CD4-positive, alpha-beta T cell treated with Interferon gamma for 1 hour (primary cell): ENCODE measurements at places on chromosomes 2 and 18.

GRCh38 chr18:37316468-37316867, 249.1 kb downstream of the CELF4 start:
- no peak for DNase-seq

DNA sequence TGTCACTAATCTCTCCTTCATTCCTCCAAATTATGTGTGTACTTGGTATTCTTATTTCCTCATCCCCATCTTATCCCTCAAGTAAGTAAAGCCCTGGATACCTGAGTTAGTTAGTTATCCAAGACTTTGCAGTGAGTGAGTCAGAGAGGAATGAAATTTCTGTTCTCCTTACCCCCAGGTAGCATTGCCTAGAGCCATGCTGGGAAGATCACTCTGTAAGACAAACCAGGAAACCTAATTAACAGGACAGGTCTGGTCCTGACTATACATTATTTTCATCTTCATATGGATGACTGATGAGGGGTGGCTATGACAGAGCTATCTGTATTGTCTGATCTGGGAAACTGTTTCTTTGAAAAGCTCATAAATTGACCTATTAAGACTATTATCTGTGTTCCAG, 55.0 kb upstream of the ITGA6 start:
- DNase-seq, result no peak

DNA sequence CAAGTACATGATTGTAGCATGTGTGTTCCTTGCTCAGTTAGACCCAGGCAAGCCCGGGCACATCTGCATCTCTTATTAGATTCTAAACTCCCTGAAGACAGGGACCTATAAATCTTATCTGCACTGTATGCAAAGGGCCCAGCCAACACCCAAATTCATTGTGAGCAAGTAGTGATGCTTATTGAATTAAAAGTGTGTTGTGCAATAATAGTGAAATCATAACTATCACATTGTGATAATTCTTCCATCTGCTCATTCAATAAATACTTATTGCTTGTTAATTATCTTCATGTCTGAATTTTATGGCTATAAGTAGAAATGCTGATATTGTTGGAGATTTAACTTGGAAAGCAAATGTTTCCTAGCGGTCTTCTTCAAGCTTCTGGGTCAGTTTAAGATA, 387.5 kb downstream of the SLC4A3 start:
- no peak for DNase-seq

GRCh38 chr2:64906853-64907536, 82.2 kb upstream of the SLC1A4 start:
- DNase-seq, result no peak

DNA sequence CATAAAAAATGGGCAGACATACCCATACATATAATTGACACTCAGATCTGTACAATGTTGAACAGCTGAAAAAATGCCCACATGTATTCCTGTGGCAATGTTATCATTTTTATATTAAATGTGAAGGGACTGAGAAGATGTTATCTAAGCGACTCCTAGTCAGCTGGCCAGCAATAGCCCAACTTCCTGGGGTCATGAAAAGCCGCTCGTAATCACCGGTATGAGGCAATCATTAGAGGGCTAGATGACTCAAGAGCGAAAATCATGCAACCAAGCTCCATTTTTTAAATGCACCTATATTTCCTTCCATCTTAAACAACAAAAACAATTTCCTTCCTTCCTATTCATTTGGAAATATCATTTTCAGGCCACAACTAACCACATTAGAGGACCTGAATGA, 274.6 kb upstream of the CCDC68 start:
- no peak for DNase-seq

GRCh38 chr2:172582656-172583055, 26.8 kb downstream of the PDK1 start:
- DNase-seq, result no peak

DNA sequence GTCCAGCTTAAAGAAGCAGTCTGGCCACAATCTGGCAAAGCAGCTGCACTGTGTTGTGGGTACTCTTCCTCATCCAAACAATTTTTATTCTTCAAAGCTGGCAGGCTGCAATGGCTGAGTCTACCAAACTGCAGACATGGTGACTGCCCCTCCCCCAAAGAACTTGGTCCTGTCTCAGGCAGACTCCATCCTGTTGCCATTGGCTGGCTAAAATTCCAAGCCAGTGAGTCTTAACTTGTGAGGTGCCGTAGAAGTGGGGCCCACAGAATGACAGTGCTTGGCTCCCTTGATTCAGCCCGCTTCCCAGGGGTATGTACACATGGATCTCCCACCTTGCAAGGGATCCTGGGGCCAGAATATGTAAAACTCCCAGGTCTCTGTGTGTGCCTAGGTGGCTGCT, 14.5 kb upstream of the NXPH2 start:
- no peak for DNase-seq

DNA sequence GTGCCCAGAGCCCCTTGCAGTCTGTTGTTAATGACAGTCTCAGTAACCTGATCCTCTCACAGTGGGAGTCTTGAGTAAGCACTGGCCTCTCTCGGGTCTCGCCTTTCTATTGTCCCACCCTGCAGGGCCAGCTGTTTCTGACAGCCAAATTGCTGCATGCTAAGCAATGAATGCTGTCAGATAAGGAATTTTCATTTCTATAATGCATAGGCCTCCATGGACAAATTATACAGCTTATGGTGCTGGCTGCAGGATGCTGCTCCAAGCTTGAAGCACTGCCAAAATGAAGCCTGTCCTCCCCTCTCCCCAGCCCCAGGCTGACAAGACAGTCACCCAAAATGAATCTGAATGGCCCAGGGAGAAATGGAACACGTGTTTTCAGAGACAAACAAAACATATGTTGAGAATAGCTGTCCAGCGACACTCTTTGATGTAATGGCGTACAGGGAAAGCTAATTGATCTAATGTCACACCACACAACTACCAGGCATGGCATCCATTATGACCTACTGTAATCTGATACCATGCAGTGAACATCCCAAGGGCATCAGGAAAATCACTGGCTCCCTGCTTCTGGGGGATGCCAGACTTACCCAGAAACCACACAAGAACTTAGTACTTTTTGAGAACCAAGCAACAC, 36.8 kb downstream of the ACVR1 start:
- DNase-seq, result no peak

DNA sequence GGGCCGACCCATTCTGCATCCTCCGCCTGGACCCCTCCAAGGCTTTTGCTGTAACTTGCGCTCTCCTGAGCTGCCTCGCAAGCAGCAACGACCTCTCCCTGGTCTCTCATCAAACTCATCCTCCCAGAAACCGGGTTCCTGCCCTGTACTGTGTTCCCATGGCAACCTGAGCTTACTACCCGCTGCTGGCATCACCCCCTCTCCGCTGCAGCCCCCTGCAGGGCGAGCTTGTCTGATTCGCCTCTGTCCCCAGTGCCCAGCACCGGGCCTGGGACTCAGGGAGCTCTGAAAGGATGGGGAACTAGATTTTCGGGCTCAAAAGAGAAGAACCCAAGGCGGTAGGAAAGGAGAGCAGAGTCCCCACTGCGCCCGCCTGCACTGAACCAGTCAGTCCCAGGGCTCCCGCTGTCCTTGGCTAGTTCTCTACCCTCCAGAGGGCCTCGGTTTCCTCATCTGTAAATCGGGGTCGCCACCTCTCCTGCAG, 463 bp downstream of the HS1BP3 start:
- DNase-seq, result peak; percentile 46

DNA sequence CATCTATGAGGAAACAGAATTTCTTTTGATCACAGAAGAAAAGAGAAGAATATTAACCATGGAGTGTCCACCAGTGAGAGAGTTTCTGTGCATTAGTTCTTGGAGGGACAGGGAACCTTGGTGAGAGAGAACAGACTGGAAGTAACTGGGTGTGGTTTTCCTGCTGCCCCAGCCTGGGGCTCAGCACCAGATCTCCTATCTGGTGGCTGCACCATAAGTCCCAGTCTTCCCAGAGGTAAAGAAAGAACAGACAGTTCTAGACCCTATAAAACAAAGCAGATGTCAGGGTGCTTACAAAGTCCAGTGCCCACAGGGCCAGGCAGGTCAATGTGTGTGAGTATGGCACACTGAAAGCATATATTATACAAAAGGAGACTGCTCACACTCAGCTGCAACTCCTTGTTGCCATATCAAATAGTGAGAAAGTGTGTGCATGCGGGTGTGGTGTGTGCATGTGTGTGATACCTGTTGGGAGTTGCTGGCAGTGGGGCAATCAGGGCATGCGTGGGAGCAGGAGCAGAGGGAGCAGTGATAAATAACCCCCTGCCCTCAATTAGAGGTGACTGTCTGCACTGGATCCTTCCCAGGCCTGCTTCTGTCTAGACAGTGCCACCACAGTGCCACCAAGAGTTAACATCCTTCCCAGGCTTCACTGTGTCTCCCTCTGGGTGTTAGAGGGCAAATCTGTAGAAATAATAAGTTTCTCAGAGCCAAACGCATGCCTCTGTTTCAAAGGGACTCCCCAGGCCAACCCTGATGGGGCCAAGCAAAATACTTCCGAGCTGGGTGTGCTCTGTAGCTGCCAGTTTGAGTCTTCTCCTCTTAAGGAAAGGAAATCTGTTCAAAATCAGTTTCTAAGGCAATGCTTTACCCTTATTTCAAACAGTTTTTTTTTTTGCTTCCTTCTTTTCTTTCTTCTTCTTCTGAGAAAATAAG, 45.7 kb downstream of the RDH14 start:
- DNase-seq, result no peak

DNA sequence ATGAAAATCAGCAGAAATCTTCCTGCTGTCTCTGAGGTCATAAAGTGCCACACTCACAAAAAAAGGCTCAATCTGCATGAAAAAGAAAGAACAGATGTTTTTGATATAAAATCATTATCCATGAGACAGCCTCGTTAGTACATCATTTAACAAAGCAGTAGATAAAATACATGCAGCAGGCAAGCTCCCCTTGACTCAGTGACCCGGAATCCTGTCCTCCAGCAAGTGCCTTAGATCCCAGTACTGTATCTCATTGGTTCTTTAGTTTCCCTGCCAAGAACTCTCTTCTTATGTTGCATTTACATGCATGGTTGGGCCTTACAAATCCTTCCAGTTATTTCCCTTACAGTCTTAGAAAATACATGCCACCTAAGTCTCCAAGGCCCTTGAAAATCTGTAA, 148.9 kb upstream of the CCDC195 start:
- no peak for DNase-seq

GRCh38 chr2:174561283-174561971, 36.2 kb downstream of the WIPF1 start:
- no peak for DNase-seq

DNA sequence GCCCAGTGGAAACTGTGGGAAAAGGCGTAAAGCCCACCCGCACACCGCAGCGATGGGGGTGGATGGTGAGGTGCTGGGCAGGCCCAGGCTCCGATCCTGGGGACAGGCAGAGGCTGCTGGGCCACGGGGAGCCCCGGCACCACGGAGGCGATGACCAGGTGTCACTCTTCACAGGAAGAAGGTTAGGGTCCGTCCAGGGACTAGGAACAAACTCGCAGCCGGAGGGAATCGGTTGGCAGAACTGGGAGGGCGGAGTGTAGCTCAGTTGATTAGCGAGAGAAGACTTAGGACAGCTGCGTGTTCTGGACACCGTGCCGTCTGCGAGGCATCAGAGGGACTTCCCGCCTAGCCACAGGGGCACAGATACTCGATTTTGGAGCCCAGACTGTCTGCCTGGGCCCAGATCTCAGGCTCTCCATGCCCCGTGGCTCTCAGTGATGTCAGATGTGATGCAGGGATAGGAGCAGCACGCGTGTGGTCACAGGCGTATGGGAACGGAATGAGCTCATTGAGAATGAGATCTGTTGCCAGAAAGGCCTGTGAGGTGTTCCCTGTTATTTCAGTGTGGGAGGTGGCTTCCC, 16.1 kb upstream of the ALLC start:
- DNase-seq, result no peak

DNA sequence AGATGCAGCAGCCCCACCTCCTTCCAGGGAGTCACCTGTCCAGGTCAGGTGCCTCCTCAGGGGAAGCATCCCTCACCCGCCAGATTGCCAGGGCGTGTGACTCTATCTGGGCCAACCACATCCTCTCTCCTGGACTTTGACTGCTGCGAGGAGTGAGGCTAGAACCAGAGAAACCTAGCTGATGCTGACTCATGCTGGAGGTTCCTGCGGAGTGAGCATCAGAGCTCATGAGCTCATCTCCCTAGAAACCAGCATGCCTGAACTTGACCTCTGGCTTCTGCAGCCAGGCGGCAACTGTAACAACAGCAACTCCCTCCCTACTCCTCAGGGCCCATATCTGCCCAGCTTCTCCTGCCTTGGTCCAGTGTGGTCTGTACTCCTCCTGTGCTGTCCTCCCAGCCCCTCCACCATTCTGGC, 28.3 kb upstream of the NT5DC4 start:
- peak; percentile 68 for DNase-seq

DNA sequence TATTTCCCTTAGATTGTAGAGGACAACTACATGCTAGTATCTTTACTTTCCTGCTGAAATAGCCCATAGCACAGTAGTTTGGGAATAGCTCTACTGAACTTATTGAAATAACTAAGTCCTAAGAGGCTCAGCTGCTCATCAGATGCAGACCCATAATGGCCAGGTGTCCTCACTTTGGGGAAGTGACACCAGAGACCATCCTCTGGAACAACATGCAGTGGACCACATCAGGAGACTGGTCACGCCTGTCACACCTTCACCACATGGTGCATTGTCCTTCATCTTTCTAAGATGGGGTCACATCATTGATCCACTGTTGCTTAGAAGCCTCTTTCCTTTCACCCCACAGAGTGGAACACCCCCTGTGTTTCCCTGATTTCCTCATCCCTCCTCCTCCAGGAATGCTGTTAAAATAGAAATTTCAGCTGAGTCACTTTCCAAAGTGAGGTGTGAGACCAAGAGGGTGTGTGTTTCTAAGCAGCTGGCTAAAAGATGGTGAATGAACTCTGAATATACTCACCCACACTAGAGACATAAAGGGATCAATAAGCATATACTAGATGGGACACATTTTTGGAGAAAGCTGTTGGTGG, 215.2 kb upstream of the LRRTM1 start:
- no peak for DNase-seq

- no peak for DNase-seq
These were observed 1.7 kb upstream of the SERPINE2 start for GRCh38 chr2:224040753-224041152.

DNA sequence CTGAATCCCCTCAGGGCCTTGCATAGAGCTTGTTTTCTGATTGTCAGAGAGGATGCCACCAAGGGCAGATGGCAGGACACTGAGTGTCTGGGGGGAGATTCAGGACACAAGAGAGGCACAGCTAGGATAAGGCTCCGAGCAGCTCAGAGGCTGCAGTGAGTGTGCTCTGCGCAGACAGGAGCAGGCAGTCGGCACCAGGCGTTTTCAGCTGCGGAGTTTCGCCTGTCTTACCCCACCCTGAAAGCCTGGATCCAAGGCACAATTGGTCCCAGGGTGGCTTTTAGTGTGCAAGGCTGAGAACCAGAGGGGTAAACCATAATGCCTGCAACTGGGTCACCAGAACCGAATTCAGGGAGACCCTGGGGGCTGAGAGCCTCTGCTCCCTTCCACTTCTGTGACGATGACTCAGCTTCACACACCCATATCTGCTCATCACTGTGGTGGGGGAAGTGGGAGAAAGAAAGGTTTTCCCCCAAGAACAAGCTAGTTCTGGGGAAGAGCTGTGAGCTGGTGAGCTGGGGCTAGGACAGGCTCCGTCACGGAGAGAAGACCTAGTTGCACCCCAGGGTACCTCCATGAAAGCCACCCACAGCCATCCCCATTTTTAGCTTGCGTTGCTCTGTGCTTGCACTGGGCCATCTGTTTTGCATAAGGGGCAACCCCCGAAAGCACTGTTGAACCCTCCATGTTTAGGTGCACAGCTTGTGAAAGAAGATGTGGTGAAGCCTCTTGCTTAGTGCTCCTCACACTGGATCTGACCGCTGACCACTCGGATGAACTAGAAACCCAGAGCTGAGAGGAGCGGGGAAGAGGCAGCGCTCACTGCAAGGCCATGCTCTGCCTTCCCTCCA, 173.7 kb downstream of the CELF4 start:
- no peak for DNase-seq
